ENCODE measurements at places on chromosomes 7 and 10.
A peak's percentile ranks its signal among the peaks of the same experiment; 100 is the strongest.

GRCh38 chr7:41627645-41628298 lies 75.1 kb downstream of the INHBA start:
- DNase-seq = no peak

- DNase-seq = peak; percentile 50
Observed at GRCh38 chr7:66557214-66558200, 71.2 kb upstream of the KCTD7 start.

DNA sequence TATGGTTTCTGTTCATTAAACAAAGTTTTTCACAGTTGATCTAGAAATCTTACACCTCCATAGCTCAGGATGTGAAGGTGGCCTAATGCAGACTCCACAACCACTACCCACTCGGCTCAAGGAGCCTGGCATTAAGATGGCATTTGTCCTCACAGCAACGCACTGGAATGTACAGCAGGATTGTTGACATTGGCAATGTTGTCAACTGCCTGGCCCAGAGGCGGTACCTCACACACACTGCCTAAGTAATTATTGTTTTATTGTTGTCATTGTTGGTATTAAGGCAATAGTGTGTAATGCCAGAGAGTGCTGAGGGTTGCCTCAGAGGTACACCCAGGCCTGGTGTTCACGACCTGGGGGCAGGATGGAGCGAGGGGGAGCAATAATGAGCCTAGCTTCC lies 38.3 kb downstream of the LRRC18 start:
- no peak for DNase-seq

GRCh38 chr7:5638994-5639393 lies 142.5 kb downstream of the RNF216 start:
- no peak for DNase-seq

GRCh38 chr7:158266817-158267741 lies 320.5 kb downstream of the PTPRN2 start:
- no peak for DNase-seq

- DNase-seq = no peak
Observed at GRCh38 chr7:115133248-115133647, 211.4 kb downstream of the MDFIC start.

- DNase-seq = no peak
Observed at GRCh38 chr7:151924508-151924907, 31.7 kb upstream of the GALNTL5 start.

- DNase-seq = no peak
Observed at GRCh38 chr7:18167815-18168214, 140.2 kb upstream of the PRPS1L1 start.

DNA sequence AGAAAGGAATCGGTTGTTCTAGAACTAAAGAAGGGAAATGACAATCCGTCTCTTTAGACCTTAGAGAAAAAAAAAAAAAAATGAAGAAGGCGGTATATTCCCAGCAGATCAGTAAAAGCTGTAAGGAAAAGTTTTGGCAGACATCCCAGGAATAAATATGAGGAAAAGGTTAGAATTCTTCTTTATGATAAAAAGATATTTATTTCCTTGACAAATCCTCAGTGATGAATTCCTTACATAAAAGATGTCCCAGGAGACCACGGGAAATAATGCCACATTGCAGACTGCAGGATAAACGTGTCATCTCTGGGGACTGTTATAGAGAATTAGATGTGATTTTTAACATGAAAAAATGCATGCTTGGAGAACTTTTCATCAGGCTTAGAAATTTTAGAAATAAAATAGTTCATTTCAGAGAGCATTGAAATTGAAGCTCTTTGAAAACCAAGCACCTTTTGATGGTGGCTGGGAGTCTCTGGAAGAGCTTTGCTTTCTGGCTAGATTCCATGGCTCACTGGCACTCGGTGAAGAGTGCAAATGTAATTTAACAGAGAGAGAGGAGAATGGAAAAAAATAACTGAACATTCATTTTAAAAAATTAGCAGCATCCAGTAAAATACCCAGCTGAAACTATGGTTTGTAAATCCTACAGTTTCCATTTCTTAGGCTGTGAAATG lies 98.2 kb downstream of the PRPF18 start:
- DNase-seq = no peak

- DNase-seq = no peak
Observed at GRCh38 chr7:39433550-39433949, 132.7 kb upstream of the YAE1 start.

- DNase-seq = no peak
Observed at GRCh38 chr7:2734084-2734686, 46.2 kb downstream of the AMZ1 start.

DNA sequence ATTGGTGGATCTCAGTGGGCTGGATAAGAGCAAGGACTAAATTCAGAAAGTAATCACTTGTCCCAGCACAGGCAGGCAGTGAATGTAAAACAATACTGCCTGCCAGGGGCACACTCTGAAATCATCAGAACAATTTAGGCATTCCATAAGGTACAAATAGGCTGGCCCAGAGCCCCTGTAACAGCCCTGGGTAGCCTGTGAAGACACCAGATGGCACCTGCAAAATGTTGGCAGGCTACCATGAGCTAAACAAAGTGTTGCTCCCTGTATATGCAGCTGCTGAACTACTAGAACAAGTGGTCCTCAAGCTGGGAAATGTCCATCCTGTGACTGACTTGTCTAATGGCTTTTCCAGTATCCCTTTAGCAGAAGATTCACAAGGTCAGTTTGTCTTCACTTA lies 3.0 kb upstream of the PRSS37 start:
- no peak for DNase-seq

- no peak for DNase-seq
Observed at GRCh38 chr10:69262292-69262751, 16.0 kb upstream of the HK1 start.

DNA sequence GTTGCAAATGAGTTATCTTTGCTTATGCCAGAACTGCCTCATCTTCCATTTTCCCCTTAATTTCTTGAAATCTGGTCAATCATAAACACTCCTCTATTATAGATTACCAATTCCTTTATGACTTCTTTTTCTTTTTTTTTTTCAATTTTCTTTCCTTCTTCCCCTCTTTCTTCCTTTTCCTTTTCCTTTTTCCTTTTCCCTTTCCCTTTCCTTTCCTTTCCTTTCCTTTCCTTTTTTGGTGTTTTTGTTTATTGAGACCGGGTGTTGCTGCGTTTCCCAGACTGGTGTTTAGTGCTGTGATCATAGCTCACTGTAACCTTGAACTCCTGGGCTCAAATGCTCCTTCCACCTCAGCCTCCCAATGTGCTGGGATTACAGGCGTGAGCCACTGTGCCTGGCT lies 151.4 kb upstream of the FOXP2 start:
- DNase-seq = no peak

DNA sequence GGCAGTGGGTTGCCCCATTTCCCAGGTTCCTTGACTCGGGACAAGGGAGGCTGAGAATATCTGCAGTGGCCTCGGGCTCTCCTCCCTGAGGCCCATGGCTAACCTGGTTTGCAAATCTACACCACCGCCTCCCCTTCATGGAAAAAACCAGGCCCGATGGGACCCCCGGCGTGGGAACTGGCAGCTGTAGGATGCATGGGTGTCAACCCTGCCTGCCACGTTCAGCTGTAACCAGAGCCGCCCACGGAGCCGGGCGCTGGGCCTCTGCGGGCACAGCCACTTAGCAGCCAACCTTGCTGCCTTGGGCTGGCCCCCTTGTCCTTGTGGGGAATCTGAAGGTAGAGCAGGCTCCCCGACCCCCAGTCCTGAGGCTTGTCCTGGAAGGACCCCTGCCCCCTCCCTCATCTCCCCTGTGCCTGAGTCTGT lies 1.6 kb downstream of the PWWP2B start:
- DNase-seq = no peak

DNA sequence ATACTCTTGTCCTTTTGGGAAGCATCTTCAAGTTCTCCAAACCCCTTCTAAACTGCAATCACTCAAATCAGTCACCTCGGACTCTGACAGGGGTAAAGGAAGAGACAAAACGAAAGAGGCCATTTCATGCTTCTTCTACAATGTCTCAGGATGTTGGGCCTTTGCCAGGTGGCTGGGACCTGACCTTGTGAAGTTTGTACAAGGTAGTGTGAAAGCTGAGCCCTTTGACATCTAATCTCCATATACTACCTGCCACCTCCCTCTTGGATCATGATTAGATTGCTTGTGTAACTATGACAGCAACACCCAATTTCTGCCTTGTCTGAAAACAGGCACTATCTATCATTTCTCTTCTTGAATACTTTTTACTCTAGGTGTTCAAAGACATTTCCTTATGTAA lies 35.1 kb upstream of the PDLIM1 start:
- no peak for DNase-seq

- no peak for DNase-seq
Observed at GRCh38 chr10:102832987-102833386, 4.2 kb downstream of the CYP17A1 start.

DNA sequence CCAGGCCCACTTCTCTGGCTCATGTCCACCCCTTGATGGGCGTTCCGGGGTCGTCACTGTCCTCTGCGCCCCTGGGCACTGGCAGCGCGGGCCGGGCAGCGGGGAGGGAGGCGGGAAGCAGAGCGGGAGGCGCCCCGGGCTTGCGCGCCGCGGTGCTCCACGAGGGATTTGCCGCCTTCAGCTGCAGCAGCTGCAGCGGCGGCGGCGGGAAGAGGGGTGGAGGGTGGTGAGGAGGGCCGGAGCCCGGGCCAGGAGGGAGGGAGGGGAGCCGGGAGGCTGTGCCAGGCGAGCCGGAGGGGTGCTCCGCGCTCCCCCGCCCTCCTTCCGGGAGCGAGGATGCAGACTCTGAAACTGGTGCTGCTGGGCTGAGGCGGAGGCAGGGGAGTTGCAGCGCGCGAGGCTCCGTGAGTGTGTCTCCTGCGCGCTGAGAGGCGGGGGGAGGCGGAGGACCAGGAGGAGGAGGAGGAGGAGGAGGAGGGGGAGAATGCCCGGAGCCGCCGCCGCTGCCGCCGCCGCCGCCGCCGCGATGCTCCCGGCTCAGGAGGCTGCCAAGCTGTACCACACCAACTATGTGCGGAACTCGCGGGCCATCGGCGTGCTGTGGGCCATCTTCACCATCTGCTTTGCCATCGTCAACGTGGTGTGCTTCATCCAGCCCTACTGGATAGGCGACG lies at the start of gene LHFPL3:
Gene LHFPL3, plus strand, starts transcription at position 308 of the 674 bp plus-strand sequence.
- no peak for DNase-seq

- no peak for DNase-seq
Observed at GRCh38 chr7:106139265-106140251, 27.4 kb upstream of the SYPL1 start.

- DNase-seq = no peak
Observed at GRCh38 chr10:132328106-132328505, 3.9 kb upstream of the LRRC27 start.

- no peak for DNase-seq
Observed at GRCh38 chr10:69642747-69643146, 12.7 kb downstream of the FAM241B start.

- DNase-seq = no peak
Observed at GRCh38 chr10:64573623-64574325, 1052.6 kb downstream of the REEP3 start.

DNA sequence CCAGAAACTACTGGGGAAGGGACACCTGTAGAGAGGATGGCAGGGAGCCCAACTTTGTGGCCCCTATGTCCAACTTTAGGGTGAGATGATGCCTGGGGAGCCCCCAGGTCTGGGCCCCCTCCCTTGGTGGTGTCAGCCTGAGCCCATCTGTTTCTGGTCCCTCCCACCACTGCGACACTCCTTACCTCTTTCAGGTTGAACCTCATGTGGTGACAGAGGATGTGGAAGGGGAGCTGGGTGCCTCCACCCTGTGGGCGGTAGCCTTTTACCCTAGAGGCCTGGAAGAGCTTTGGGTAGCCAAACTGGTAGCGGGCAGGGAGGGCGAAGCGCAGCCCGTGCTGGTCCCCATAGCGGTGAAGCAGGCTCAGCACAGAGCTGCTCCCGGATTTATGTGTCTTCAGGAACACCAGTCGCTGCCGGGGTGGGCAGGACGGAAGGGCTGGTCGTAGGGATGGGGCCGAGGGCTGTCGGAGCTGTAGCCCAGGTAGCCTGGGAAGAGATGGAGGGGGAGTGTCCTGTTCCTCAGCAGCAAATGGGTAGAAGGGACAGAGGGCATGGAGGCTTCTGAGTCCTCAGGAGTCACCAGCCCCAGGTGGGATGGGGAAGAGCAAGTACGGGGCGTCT lies 2.0 kb downstream of the GAL3ST4 start:
- DNase-seq = no peak

- DNase-seq = no peak
Observed at GRCh38 chr10:30070001-30070685, 10.8 kb upstream of the JCAD start.

GRCh38 chr7:76357475-76358010 lies 1.2 kb downstream of the YWHAG start:
- DNase-seq = no peak

DNA sequence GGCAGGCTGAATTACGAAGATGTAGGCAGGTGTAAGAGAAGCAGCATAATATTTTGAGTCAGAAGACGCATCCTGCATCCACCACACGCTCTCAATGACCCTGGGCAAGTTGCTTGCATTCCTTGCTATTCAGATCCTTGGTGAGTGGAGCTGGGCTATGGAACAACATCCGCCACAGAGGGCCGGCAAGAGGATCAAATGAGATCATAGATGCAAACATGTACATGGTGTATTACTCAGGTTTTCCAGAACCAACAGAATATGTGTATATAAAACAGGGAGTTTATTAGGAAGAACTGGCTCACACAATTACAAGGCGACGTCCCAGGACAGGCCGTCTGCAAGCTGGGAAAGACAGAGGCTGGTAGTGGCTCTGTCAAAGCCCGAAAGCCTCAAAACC lies 51.5 kb downstream of the ADAM12 start:
- no peak for DNase-seq

DNA sequence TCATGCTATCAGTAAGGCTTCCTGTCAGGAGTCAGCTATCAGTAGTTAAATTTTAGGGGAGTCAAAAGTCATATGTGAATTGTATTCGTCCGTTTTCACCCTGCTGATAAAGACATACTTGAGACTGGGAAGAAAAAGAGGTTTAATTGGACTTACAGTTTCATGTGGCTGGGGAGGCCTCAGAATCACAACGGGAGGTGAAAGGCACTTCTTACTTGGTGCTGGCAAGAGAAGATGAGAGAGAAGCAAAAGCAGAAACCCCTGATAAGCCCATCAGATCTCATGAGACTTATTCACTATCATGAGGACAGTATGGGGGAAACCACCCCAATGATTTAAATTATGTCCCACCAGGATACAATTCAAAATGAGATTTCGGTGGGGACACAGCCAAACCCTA lies 47.1 kb downstream of the KLF6 start:
- DNase-seq = no peak

DNA sequence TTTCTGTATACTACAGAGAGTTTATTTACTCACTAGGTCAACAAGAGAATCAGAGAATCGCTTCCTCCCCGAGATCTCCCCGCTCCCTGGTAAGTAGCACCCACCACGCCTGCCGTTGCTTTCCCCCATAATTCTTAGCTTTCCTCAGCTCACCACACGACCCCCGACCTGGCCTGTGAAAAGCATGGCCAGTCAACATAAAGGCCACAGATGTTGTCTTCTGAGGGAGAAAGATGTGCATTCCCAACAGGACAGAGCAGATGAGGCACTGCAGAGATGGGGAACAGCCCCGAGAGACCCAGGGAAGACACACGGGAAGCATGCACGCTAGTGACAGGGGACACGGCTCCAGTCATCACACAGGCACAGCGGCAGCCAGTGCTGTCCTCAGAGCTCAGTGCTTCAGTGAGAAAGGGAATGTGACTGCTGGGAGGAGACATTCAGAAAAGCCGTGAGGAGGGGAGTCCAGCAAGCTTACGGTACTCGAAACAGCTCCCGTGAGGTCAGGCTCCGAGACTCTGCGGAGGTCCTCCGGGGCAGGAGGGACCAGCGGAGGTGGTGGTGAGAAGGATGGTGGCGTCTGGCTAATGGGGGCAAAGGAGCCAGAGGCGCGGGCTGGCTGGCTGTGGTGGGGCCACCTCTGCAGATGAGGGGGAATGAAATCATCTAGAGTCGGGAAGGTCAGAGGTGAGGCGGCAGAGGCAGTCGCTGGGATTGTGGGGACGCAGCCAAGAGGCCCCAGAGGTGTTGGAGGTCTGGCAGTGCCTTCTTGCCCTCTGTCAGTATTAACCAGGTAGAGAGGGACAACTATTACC lies 123.4 kb upstream of the PDLIM1 start:
- no peak for DNase-seq
